ENCODE measurements at places on chromosomes 2 and 18. TPM values are rescaled to one million over a fixed set of nuclear protein-coding genes. Genes with fewer than 3 reads are reported as not detected.

DNA sequence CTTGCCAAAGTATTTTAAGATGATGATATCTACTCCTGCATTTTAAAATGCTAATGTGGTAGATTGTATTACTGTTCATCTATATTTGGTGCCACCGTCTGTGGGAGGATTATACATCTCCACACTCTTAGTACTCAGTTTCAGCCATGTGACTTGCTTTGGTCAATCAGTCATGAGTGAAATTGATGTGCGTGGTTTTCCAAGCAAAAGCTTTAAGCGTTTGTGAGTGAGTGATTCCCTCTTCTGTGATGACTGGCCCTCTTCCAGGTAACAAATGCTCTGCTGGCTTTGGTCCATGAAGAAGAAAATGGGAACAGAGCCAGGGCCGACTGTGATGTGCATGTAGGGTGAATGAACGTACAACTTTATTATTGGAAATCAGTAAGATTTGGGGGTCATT is 330.4 kb downstream of the LPIN1 start:
- H3K27me3 ChIP-seq = no peaks in the 10 kb centered on the region
- peaks cover 12% of the 10 kb centered on the region for H3K4me1 ChIP-seq
- H3K36me3 ChIP-seq = no peaks in the 10 kb centered on the region
- H3K27ac ChIP-seq = no peak overlapping the region
- H3K4me3 ChIP-seq = no peak overlapping the region

GRCh38 chr2:197181491-197181890 is 129.1 kb downstream of the ANKRD44 start:
- no peak overlapping the region for H3K27ac ChIP-seq
- DNase-seq = no peak
- no peaks in the 10 kb centered on the region for H3K36me3 ChIP-seq
- H3K27me3 ChIP-seq = no peaks in the 10 kb centered on the region
- H3K4me1 ChIP-seq = peaks cover 6% of the 10 kb centered on the region

GRCh38 chr2:231928481-231928880 is 2.3 kb upstream of the NPPC start:
- H3K36me3 ChIP-seq = no peaks in the 10 kb centered on the region
- peak; percentile 73 for DNase-seq
- H3K27me3 ChIP-seq = peaks cover 69% of the 10 kb centered on the region
- no peak overlapping the region for H3K27ac ChIP-seq
- H3K4me1 ChIP-seq = no peaks in the 10 kb centered on the region

GRCh38 chr2:18721038-18721922 is 131.9 kb upstream of the NT5C1B start:
- H3K4me1 ChIP-seq = no peaks in the 10 kb centered on the region
- no peaks in the 10 kb centered on the region for H3K27me3 ChIP-seq
- no peak for DNase-seq
- no peak overlapping the region for H3K4me3 ChIP-seq
- no peak overlapping the region for H3K27ac ChIP-seq
- no peaks in the 10 kb centered on the region for H3K36me3 ChIP-seq

Gene NT5DC4
- total RNA-seq = not detected

- no peaks in the 10 kb centered on the region for H3K4me1 ChIP-seq
- H3K27me3 ChIP-seq = no peaks in the 10 kb centered on the region
- DNase-seq = no peak
- H3K4me3 ChIP-seq = no peak overlapping the region
- no peaks in the 10 kb centered on the region for H3K36me3 ChIP-seq
These were observed 54.7 kb upstream of the MBOAT2 start for GRCh38 chr2:9057939-9058761.

GRCh38 chr2:46481198-46482193 is 2.1 kb downstream of the TMEM247 start:
- no peaks in the 10 kb centered on the region for H3K4me1 ChIP-seq

Gene CFC1
- total RNA-seq = 6.4 TPM

DNA sequence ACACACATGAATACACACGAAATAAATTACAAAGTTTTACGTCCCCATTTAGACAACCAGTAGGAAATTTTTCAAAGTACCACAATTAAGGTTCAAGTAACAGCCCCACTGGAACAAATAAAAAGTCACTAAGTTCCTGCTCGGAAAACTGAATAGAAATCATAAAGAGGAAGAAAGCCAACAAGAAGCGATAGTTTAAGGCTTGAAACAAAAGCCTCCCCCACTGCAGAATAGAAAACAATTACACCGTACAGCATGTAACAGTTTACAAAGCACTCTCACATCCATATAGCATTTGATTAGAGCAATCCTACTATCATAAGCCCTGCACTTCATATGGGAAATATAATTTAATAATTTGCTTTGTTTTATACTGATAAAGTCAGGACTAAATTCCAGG is 15.5 kb downstream of the KLF7 start:
- peak overlapping the region; percentile 71 for H3K4me3 ChIP-seq
- H3K27ac ChIP-seq = no peak overlapping the region
- DNase-seq = no peak

DNA sequence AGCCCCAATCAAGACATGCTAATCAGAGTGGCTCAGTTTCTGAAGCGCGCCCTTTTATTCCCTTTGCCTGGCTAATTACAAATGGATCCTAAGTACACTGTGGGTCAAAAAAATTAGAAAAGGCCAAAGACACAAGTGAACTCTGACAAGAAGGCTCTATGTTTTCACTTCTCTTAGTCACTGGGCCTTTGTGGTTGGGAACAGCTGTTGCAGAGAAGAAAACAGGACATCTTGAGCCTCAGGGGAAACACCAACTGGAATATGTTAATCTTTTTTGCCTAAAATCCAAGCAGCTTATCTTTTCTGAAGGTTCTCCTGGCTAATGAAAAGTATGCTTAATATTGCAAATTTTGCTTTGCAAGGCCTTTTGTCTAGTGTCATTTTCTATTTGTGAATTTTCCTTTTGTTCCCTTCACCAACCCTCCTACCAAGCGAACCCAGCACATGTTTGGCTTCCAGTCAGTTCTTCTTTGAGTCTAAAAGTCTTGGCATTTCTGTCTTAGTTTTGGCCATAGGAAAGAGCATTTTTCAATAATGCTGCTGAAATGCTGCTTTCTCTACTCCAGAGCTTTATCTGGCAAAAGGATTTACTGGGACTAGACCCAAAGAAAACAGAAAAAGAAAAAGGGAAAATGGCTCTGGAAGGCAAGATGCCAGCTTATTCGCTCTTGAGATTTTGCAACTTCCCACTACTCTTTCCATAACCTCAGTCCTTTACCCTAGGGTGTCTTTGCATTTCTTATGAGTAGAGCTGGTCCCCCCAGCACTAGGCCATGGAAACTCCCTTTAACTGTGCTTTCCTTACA is 440.2 kb upstream of the ST6GAL2 start:
- no peak overlapping the region for H3K27ac ChIP-seq
- no peaks in the 10 kb centered on the region for H3K4me1 ChIP-seq
- no peaks in the 10 kb centered on the region for H3K36me3 ChIP-seq
- H3K4me3 ChIP-seq = no peak overlapping the region
- DNase-seq = no peak
- H3K27me3 ChIP-seq = no peaks in the 10 kb centered on the region

- H3K27ac ChIP-seq = no peak overlapping the region
- no peak overlapping the region for H3K4me3 ChIP-seq
- DNase-seq = no peak
- H3K4me1 ChIP-seq = no peaks in the 10 kb centered on the region
These were observed 10.8 kb downstream of the GALNT1 start for GRCh38 chr18:35592298-35592697.

Gene LINC00305
- not detected for total RNA-seq

- H3K4me3 ChIP-seq = peak overlapping the region; percentile 4
- H3K27ac ChIP-seq = no peak overlapping the region
- peaks cover 9% of the 10 kb centered on the region for H3K4me1 ChIP-seq
- no peaks in the 10 kb centered on the region for H3K27me3 ChIP-seq
These were observed 230.6 kb upstream of the LRATD1 start for GRCh38 chr2:14401873-14402272.

Gene CFAP221
- 7.1 TPM for total RNA-seq

Gene DLGAP1
- 21.5 TPM for total RNA-seq

Gene SCYGR2
- not detected for total RNA-seq

GRCh38 chr2:102186791-102187495 is at the start of gene IL1RL2:
Gene IL1RL2, plus strand, starts transcription at chr2:102187023. Its CDS starts 845 bp downstream, at chr2:102187868.
- H3K27ac ChIP-seq = no peak within 1 kb of the TSS
- no peak for DNase-seq
- no peak within 1 kb of the TSS for H3K4me3 ChIP-seq
- no peaks in the 10 kb centered on the region for H3K36me3 ChIP-seq

GRCh38 chr2:224202281-224202865 is 163.3 kb upstream of the SERPINE2 start:
- no peaks in the 10 kb centered on the region for H3K4me1 ChIP-seq
- no peaks in the 10 kb centered on the region for H3K36me3 ChIP-seq
- no peak overlapping the region for H3K27ac ChIP-seq
- no peak for DNase-seq
- H3K4me3 ChIP-seq = no peak overlapping the region
- no peaks in the 10 kb centered on the region for H3K27me3 ChIP-seq

- peak; percentile 84 for DNase-seq
- H3K36me3 ChIP-seq = no peaks in the 10 kb centered on the region
- no peak overlapping the region for H3K27ac ChIP-seq
- no peaks in the 10 kb centered on the region for H3K4me1 ChIP-seq
These were observed 773 bp downstream of the MBP start for GRCh38 chr18:77131652-77132368.

- no peak for DNase-seq
- no peak overlapping the region for H3K27ac ChIP-seq
- H3K4me1 ChIP-seq = peaks cover 3% of the 10 kb centered on the region
- no peak overlapping the region for H3K4me3 ChIP-seq
- H3K36me3 ChIP-seq = no peaks in the 10 kb centered on the region
- peaks cover 30% of the 10 kb centered on the region for H3K27me3 ChIP-seq
These were observed 331.1 kb downstream of the PLCL1 start for GRCh38 chr2:198135481-198135934.

- no peak for DNase-seq
- H3K4me3 ChIP-seq = no peak overlapping the region
- H3K4me1 ChIP-seq = peaks cover 13% of the 10 kb centered on the region
- no peaks in the 10 kb centered on the region for H3K36me3 ChIP-seq
- H3K27me3 ChIP-seq = no peaks in the 10 kb centered on the region
These were observed 279.7 kb downstream of the SRBD1 start for GRCh38 chr2:45331410-45331786.

- peak; percentile 90 for DNase-seq
- no peaks in the 10 kb centered on the region for H3K4me1 ChIP-seq
- H3K4me3 ChIP-seq = peak overlapping the region; percentile 83
- no peaks in the 10 kb centered on the region for H3K36me3 ChIP-seq
- H3K27me3 ChIP-seq = peaks cover 47% of the 10 kb centered on the region
These were observed 923 bp downstream of the AMER3 start for GRCh38 chr2:130756053-130756873.

- no peak within 1 kb of the TSS for H3K27ac ChIP-seq
- no peaks in the 10 kb centered on the region for H3K36me3 ChIP-seq
- H3K4me3 ChIP-seq = peak within 1 kb of the TSS; percentile 81
- peak; percentile 83 for DNase-seq
These were observed at the start of gene ANXA4 for GRCh38 chr2:69741575-69742321. Gene ANXA4, plus strand, starts transcription at chr2:69742134. Its CDS starts 39,432 bp downstream, at chr2:69781566.

Gene SKA1
- total RNA-seq = 70.6 TPM

GRCh38 chr2:215531284-215531683 is 95.4 kb upstream of the FN1 start:
- H3K27ac ChIP-seq = no peak overlapping the region
- no peak for DNase-seq
- no peaks in the 10 kb centered on the region for H3K27me3 ChIP-seq
- H3K4me3 ChIP-seq = no peak overlapping the region
- H3K4me1 ChIP-seq = no peaks in the 10 kb centered on the region

- no peak overlapping the region for H3K27ac ChIP-seq
- H3K27me3 ChIP-seq = no peaks in the 10 kb centered on the region
- peaks cover 23% of the 10 kb centered on the region for H3K36me3 ChIP-seq
- no peaks in the 10 kb centered on the region for H3K4me1 ChIP-seq
These were observed 67.0 kb downstream of the NAT8 start for GRCh38 chr2:73575261-73575660.

GRCh38 chr2:167972020-167972419 is 275.4 kb downstream of the STK39 start:
- peaks cover 6% of the 10 kb centered on the region for H3K36me3 ChIP-seq
- H3K4me3 ChIP-seq = peak overlapping the region; percentile 64
- no peaks in the 10 kb centered on the region for H3K27me3 ChIP-seq
- no peaks in the 10 kb centered on the region for H3K4me1 ChIP-seq

DNA sequence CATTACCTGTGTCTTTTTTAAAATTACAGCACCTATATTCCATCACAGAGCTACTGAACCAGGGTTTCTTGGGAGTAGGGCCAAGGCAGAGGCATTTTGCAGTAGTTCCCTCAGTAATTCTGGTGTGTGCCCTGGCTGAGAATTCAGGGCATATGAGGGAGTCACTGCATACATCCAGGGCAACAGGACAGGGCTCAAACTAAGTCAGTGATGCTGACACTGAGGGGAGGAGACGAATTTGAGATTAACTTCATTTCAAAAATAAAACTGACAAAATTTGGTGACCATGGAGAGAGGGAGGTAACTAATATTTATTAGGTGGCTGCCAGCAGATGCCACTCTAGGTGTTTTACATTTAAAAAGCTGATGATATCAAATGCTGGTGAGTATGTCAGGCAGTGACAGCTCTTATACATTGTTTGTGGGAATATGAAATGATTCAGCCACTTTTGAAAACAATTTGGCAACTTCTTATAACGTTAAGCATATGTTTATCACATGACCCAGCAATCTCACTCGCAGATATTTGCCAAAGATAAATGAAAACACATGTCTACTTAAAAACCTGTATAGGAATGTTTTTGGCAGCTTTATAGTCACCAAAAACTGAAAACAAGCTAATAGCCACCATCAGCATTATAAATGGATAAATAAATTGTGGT is 20.3 kb downstream of the STRADB start:
- no peaks in the 10 kb centered on the region for H3K27me3 ChIP-seq
- no peaks in the 10 kb centered on the region for H3K4me1 ChIP-seq
- H3K4me3 ChIP-seq = no peak overlapping the region
- no peak overlapping the region for H3K27ac ChIP-seq
- peaks cover 31% of the 10 kb centered on the region for H3K36me3 ChIP-seq
- DNase-seq = no peak

Gene MOGAT1
- total RNA-seq = not detected

DNA sequence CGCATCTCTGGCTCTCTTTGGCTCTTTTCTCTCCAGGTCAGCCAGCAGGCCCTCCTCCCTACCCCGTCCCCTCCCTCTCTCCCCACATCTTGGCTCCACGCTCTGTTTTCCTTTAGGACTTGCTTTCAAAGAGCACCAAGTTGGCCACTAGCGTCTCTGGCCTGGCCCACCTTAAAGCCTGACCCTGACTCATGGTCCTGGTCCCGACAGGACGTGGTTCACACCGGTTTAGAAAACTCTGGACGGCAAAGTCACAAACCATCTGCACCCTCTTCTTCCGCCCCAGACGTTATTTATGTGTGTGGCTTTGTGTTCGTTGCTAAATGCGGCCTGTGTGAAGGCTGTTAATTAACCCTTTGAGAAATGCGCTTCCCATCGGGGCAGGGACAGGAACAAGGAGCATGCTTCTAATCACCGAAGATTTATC is 169.0 kb upstream of the HAAO start:
- DNase-seq = peak; percentile 57
- no peak overlapping the region for H3K4me3 ChIP-seq
- H3K27me3 ChIP-seq = no peaks in the 10 kb centered on the region
- peaks cover 7% of the 10 kb centered on the region for H3K4me1 ChIP-seq
- H3K27ac ChIP-seq = peak overlapping the region; percentile 53

Gene EMILIN1
- 2.1 TPM for total RNA-seq

- H3K27ac ChIP-seq = no peak overlapping the region
- H3K36me3 ChIP-seq = no peaks in the 10 kb centered on the region
- DNase-seq = no peak
- no peaks in the 10 kb centered on the region for H3K27me3 ChIP-seq
These were observed 67.2 kb downstream of the MBP start for GRCh38 chr18:77065221-77065981.

Gene APCDD1
- 4.7 TPM for total RNA-seq

Gene SERPINB12
- total RNA-seq = not detected

Gene HJURP
- total RNA-seq = 78.9 TPM

Gene WDR75
- total RNA-seq = 65.8 TPM

Gene FAM228B
- 12.8 TPM for total RNA-seq

All from endodermal cell (in vitro differentiated cells).